ENCODE measurements at places on chromosomes 7 and 10.

DNA sequence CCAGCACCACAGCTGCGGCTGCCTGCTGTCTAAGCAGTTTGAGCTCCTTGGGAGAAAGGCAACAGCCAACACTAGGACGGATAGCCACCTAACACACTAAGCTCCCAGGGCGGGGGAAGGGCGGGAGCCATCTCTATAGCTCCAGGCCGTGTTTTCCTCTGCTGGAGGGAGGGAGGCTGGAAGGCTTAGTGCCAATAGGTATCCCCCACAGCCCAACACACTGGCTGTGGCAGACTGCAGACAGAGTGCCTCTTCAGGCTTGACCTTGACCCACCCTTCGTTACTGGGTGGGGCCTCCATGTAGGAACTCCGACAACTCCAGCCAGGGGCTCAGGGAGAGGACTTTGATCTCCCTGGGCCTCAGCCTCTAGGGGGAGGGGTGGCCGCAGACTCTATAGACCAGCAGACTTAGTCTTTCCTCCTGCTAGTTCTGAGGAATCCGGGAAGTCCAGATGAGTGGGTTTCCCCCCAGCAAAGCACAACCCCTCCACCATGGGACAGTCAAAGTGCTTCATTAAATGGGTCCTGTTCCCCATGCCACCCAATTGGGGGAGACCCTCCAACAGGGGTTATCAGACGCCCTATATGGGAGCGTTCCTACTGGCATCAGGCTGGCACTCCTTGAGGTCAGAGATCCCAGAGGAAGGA lies 314.4 kb upstream of the MKI67 start:
- no peak for DNase-seq

DNA sequence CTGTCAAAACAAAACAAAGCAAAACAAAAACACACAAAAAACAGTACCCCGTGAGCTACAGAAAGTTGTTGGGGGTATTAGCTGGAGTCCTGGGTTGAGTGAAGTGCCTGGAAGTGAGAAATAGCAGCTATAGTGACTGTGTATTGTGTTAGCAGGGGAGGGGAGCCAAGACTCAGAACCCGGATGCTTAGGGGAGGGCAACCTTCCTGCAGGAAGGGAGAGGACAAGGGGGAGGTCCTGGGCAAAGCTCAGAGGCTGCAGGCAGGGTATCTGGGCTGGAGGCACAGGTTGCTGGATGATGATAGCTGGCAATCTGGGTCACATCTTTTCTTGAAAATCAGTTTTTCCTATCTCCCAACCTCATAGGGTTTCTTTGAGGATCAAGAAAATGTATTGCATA lies 75.8 kb upstream of the PARD3 start:
- no peak for DNase-seq

- no peak for DNase-seq
These were observed 4.3 kb upstream of the ADD3 start for GRCh38 chr10:110003524-110003885.

DNA sequence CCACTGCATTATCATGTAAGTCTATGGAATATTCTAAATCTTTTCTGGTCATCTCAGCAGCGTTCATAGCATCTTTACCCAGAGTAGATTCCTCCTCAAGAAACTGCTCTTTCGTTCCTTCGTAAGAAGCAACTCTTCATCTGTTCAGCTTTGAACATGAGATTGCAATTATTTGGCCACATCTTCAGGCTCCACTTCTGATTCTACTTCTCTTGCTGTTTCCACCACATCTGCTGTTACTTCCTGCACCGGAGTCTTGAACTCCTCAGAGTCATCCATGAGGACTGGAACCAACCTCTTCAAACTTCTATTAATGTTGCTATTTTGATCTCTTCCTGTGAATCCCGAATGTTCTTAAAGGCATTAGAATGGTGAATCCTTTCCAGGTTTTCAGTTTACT lies 12.7 kb downstream of the CHST12 start:
- no peak for DNase-seq

DNA sequence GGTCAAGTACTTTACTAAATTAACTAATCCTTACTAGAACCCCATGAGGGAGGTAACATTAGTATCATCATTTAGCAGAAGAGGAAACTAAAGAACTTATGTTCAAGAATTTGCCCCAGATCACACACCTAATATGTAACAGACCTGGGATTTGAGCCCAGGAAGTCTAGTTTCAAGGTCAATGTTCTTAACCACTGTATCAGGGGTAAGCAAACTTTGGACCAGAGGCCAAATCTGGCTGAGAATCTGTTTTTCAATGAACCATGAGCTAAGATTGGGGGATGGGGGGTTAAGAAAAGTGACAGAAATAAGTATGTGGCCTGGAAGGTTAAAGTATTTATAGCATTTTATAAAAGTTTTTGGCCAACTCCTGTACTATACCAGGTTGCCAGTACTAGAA lies 95.1 kb downstream of the ZNF248 start:
- DNase-seq, result no peak

DNA sequence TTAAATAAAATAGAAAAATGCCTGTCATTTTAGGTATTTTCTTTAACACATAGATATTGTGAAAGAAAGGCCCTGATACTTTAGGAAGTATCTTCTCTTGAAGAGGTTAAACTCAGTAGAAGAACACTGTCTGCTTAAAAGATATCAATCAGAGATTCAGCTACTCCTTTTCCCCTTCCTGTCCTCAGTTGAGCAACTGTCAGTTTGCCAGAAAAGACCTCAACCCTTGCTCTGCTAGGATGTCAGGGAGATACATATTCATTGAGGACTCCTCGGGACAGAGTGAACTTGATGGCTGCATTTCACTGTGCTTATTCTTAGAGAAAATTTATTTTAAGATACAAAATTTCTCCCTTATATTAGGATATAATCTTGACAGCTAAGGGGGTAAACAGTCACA lies 173.6 kb upstream of the CACNA2D1 start:
- DNase-seq, result no peak

- no peak for DNase-seq
These were observed 143.8 kb downstream of the ARHGAP21 start for GRCh38 chr10:24579906-24580305.

- no peak for DNase-seq
These were observed 217.8 kb upstream of the HPS1 start for GRCh38 chr10:98664329-98665042.
